Activated CD4-positive, alpha-beta T cell treated with anti-CD3 and anti-CD28 coated beads, Interleukin-2, amount 10 ng/mL, durations not matched to agents 7 days and 5 days (primary cell): ENCODE measurements at places on chromosomes 11 and 22.

DNA sequence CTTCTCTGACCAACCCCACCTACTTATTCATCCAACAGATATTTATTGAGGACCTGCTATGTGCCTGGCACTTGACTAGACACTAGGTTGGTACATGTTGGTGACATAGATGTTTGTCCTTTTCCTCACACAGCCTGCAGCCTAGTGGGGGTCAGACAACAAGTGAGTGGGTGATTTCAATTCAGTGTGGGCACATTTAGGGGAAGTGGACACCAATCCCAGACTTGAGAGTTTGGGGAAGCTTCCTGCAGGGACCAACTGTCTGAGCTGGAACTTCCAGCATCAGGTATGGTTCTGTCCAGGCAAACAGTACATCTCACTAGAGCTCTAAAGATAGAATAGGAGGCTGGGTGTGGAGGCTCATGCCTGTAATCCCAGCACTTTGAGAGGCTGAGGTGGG is 5.8 kb upstream of the BCL9L start:
- DNase-seq, result no peak

GRCh38 chr11:27705873-27706820 is 5.9 kb upstream of the BDNF start:
- no peak for DNase-seq

DNA sequence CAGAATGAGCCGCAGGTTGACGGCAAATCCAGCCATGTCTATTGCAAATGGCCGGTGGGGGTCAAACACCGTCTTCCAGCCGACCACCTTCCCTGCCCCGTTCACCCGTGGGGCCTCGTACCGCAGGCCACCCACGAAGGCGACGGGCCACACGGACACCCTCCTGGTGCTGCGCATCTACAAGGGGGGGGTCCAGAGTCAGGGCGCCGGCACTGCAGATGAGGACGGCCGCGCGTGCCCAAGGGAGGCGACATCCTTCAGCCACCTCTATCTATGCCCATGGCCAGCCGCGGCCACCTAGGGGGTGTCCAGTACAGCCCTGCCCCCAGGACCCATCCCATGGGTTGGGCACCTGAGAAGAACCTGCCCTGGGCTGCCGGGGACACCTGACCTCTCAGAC is 29.2 kb downstream of the B3GAT1 start:
- no peak for DNase-seq

- DNase-seq, result peak; percentile 28
Observed at GRCh38 chr11:47863189-47863897, 15.2 kb upstream of the NUP160 start.

DNA sequence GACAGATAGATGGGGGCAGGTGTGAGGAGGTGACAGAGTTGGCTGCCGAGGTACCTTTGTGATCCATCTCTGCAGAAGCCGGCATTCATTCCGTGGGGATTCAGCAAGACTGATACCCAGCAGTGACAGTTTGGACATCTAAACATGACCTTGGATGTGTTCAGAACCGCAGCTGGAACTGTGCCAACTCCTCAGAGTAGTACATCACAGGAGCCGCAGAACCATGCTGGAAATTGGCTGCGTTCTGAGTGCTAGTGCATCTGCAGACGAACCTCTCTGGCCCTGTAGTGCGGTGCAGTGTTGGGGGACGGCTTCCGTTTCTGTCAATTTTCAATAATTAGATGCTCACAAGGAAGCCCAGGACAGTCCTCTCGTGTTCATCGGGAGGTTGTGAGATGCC is 772.1 kb downstream of the NTM start:
- DNase-seq, result no peak

GRCh38 chr11:64239662-64240434 is 1.0 kb upstream of the FKBP2 start:
- no peak for DNase-seq

GRCh38 chr11:97118614-97119200 is 728.9 kb downstream of the JRKL start:
- DNase-seq, result no peak

DNA sequence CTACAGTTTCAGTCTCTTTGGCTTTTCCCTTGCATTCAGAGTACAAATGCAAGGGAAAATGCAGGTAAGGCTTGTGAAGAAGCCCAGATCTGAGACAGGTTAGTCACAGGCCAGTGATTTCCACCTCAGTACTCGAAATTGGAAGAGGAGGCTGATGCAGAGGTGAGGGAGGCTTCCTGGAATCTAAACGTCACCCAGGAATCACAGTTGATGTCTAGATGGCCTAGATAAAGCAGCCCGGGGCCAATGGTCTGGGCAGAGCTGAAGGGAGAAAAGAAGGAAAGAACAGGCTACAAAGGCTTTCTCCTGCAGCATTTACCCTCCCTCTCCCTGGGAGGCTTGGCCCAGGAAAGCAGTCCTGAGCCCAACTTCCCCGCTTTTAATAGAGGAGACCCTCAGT is 8.5 kb downstream of the TRIM6 start:
- no peak for DNase-seq

DNA sequence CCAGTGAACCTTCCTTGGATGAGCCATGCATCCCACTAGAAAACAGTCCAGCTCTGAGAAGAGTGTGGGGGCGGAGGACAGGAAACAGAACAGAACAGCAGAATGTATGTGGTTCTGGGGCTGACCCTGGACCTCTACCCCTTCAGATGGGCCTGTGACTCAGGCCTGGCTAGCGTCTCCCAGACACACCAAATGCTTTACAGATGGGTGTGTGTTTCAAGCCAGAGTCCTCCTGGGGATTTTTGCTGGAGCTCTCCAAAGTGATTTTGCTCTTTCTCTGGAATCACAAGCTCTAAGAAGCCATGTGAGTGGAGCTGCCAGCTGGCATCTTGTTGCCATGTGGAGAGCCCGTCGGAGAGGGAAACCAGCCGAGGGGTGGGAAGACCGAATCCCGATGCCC is 13.2 kb upstream of the C1QTNF4 start:
- no peak for DNase-seq

- no peak for DNase-seq
Observed at GRCh38 chr11:36738292-36738861, 140.3 kb upstream of the RAG2 start.
